Fibroblast of the conjunctiva (primary cell): ENCODE measurements at places on chromosomes 3 and 15.
A peak's percentile ranks its signal among the peaks of the same experiment; 100 is the strongest.

DNA sequence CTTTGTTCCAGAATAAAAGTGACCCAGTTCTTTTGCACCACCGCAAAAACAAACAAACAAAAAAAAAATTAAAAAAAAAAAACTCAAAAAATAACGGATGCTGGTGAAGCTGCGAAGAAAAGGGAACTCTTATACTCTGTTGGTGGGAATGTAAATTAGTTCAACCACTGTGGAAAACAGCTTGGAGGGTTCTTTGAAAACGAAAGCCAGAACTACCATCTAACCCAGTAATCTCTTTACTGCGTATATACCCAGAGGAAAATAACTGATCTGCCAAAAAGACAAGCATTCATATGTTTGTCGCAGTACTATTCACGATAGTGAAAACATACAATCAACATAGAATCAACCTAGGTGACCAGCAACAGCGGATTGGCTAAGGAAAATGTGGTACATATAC, 298.9 kb upstream of the CBLB start:
- DNase-seq, result no peak

GRCh38 chr15:68818769-68819494, 1.8 kb downstream of the ANP32A start:
- no peak for DNase-seq

GRCh38 chr3:197428952-197429351, 126.8 kb downstream of the BDH1 start:
- DNase-seq, result no peak

DNA sequence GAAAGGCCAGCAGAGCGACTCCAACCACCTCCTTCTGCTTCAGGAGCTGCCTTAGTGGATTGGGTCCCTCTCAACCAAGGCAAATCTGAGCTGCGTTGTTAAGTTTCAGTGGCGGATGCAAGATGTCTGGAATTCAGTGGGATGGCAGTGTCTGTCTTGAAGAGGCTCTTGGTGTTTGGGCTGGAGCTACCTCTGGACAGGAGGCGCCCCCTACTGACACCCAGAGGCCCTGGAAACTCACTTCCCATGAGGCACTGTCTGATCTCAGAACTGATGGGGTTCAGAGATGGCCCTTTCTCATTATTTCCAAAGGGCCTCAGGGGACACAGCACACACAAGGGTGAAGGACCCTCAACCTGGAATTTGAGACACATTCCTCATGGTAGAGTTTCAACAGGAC, 6.0 kb upstream of the SLC28A1 start:
- peak; percentile 20 for DNase-seq

DNA sequence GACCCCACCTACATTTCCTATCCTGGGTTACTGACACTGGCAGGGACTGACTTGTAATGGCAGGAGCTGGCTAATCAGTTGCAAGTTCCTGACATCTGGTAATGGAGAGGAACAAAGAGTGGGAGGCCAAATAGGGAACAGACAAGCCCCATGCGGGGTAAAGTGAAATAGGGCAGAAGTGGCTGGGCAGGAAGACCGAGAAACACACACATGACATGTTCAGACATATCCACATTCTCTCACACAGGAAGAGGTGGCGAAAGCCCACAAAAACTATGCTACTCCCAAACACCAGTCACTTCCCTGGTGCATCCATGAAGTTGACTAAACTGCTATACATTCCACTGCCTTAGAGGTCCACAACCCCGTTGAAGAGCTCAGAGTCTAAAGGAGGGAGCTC, 394.1 kb upstream of the TBL1XR1 start:
- DNase-seq, result no peak

GRCh38 chr3:170802164-170803151, 67.5 kb downstream of the RPL22L1 start:
- peak; percentile 86 for DNase-seq

DNA sequence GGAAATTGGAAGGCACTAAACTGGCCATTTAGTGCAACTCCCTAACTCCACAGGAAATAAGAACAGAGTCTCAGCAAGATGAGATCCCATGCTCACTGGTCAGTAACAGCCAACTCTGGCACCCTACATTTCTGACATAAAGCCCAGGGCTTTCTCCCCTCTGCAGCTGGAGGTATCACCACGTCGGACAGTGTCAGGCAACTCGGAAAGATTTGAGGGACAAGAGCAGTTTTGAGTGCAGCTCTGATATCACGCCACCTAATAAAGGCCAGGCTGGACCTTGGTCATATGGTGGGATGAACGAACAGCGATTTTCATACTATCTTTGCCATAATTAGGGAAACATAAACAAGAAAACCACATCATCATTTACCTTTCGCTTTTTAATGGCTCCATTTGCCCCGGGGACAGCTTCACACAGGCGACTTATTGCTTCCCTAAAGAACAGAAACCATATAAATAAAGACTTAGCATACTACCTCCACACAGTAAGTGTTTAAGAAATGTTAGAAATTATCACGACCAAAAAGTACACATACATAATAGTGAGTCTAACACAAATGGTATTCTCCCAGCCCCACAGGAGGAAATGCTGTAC, 12.5 kb downstream of the EID1 start:
- DNase-seq, result no peak

DNA sequence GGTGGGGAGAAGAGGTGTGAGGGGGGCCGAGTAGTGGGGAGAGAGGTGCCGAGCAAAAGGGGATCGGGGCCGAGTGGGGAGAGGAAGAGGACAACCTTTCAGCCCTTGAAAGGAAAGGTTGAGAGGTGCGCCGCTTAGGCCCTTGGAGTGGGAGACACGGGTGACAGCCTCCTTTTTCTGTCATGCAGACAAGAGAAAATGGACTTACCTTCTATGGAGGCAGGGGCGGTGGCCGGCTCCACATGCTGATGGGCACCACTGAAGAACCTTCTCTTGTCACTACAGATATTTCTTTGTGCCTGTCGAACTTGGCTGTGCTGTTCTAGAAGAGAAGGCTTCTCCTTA, 421 bp downstream of the KLHL18 start:
- DNase-seq, result no peak

GRCh38 chr3:46372492-46373359, 2.0 kb downstream of the CCR5 start:
- peak; percentile 10 for DNase-seq

GRCh38 chr3:140341203-140341602, 336.7 kb upstream of the TRIM42 start:
- DNase-seq, result no peak

DNA sequence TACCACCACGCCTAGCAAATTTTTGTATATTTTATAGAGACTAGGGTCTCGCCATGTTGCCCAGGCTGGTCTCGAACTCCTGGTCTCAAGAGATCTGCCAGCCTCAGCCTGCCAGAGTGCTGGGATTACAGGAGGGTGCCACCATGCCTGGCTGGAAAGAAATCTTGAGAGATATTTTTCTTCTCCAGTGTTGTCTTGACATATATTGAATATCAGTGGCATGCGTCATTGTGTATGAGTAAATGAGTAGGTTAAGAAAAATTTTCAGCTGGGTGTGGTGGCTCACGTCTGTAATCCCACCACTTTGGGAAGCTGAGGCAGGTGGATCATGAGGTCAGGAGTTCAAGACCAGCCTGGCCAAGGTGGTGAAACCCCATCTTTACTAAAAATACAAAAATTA, 3.5 kb upstream of the PIF1 start:
- no peak for DNase-seq

DNA sequence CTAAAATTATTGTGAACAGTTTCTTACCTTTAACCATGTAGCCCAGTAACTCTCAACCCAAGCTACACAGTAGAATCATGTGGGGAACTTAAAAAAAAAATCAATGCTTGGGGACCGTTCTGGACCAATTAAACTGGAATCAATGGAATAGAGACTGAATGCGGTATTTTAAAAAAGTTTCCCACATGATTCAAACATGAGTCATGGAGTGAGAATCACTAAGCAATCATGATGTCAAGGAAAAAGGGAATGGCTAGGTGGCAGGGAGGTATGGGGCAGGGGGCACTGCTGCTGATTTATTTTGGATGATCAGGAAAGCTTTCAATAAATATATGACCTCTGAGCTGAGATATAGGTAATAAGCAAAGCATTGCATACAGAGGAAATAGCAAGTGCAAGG, 250.5 kb upstream of the RORA start:
- no peak for DNase-seq

DNA sequence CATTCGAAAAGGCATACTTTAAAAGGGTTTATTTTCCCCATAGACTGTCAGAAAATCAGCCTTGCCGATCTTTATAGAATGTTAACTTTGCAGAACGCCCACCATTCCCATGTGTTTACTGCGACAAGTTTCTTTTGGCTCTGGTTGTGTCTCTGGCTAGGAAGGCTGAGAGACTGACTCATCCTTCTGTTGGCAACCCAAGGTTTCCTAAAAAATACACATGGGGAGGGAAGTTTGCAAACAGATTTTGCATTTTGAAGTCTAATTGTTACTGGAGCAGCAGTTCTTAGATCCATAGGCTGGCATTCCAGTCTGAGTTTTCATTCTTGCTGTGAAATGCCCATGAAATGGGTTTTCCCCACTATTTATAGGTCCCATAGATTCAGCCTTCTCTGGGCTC, 37.9 kb upstream of the MINAR1 start:
- DNase-seq, result peak; percentile 23

GRCh38 chr15:101063891-101064794, 145.0 kb downstream of the LRRK1 start:
- DNase-seq, result no peak

DNA sequence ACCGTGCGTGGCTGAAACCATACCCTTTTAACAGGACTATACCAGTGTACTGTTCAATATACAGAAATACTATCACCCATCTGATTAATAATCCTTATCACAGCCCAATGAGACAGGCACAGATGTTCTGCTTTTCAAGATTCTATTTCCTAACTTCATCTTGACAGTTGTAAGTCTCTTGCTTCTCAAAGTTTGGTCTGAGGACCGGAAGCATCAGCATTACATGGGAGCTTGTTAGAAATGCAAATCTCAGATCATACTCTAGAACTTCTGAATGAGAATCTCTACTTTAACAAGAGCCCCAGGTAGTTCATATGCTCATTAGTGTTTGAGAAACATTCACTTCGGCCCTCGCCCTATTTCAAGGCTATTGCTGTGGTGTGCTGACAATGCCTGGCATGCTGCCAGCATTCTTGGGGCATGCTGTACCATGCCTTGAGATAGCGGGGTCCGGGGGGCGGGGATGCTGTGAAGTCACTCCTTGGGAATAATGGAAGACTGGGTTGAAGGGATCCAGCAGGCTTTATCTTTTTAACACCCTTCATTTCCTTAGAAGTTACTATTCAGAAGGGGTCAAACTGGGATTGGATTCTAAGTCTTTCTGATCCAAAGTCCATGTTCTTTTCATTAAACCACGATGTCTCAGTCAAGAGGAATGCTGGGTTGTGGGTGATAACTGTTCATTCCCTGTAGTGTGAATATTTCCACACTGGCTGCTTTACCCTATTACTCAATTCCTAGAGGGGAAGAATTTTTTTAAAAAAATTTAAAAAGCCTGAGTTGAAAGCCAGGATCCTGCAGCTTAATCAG, 194.7 kb downstream of the LPP start:
- DNase-seq, result peak; percentile 91

GRCh38 chr3:38247366-38248035, 18.1 kb upstream of the SLC22A13 start:
- DNase-seq, result peak; percentile 77

DNA sequence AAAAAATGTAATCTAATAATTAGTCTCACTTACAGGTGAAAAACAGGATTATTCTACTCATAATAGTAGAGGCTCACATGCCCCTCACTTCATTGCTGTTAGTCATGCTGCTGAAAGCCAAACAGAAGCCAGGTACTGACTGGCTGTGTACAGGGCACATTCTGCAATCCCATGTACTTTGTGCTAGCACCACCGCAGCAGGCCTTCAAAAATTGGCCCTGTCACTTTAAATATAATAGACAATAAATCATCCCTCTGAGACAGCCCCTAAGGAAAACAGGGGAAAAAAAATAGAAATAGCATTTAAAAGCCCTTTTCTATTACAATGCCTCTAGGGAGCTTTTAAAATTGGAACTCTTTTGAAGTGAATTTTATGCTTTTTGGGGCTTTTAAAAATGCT, 723.8 kb downstream of the TUSC7 start:
- DNase-seq, result no peak

DNA sequence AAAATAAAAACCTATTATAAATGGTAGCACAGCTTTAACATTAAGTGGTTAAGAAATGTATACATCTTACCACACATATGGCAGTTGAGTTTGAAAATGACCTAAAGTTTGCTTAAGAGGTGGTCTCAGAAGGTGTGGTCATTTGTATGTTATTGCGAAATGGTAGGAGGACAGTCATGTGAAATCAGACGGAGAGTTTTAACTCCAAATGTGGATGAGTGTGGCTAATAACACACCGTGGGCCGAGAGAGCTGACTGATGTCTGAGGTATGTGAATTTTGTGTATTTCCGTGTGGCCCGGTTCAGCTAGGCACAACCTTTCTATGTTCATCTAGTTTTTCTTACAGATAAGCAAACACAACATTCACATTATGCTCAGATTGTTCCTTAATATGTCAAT, 71.9 kb downstream of the ARNT2 start:
- DNase-seq, result no peak

DNA sequence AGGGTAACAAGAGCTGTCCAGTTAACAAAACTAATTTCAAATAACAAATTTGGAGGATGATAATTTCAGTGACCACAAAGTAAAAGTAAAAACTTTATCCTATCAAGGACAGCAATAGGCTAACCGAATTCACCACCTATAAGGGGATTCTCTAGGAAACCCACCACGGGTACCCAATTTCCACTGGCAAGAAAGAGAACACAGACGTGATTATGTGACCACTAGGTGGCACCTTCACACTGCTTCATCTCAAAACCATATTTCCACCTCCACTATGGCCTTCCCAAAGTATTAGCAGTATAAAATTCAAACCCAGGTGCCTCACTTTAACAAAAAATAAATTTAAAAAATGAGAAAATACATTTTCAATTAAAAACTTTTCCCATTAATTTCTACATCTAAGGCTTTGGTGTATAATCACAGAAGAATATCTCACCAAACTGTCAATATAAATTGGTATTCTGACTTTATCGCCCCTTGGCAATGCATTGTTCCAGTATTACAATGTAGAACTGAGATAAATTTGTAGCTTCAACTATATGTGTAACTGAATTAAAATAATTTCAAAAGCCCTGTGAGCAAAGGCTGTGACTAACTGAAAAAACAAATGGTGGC, 96.5 kb downstream of the FSIP1 start:
- peak; percentile 61 for DNase-seq

GRCh38 chr3:154111365-154111935, 9.7 kb upstream of the ARHGEF26 start:
- DNase-seq, result no peak

GRCh38 chr15:30870681-30871080, 33.0 kb upstream of the FAN1 start:
- DNase-seq, result no peak

GRCh38 chr3:52779011-52779836, 1.8 kb downstream of the ITIH1 start:
- DNase-seq, result no peak
